ENCODE measurements at places on chromosomes 1 and 21.

DNA sequence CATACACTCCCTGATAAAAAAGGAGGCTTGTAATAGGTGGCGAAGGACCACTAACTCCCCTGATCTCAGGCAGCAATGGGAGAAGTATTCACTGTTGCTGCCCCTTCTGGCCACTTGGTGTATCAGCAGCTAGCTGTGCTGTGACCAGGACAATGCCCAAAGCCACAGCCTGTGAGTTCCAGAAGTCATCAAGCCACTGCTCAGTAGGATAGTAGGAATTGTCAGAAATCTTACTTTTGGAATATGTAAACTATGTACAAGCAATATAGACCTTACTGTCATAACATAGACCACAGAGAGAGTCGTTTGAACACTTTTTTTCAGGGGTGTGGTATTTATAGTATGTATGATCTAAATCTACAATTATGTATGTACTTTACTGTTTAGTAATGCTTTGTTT, 248.3 kb upstream of the CAMK1G start:
- peak; percentile 13 for DNase-seq

DNA sequence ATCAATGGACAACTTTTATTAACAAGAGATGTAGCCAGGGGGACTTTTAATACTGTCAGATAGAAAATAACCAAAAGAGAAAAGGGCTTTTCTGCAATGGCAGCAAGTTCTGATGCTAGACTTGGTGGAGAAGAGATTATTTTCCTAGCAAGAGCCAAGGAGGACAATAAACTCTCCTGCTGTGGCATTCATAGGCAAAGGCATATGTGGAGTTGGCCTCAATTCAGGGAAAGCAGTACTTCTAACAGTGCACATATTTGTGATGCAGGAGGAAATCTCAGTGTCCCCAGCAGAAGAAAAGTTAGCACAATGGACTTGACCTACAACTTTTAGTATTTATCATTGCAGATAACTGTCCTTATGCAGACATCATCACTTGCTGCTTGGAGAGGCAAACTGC, 75.1 kb upstream of the GRIK1 start:
- no peak for DNase-seq

DNA sequence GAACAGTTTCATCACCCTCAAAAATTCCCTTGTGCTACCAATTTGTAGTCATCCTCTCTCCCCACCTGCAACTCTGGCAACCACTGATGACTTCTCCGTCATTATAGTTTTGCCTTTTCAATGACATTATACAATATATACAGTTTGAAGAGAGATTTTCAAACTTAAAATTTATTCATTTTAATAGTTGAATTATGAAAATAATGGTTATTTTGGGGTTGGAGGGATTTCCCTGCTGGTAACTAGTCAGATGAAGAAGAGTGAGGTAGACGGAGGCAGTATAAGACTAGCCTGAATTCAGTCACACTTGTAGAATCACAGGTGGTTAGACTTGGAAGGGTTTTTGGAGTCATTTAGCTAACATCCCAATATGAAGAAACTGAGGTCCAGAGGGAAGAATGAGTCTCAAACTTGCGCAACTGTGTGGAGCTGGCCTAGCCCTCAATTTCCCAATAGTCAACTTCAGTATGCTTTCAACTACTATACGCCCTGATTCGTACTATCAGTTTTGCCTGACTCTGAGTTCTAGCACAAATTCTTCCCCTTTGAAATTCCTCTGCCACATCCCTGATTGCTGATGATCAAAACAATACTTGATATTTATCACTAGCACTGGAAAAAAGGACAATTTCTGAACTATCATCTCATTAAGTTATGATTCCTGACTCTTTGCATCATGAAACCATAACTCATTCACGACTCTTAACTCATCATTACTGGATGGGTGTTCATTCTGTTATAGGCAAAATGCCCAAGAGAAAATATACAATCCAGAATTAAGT, 54.2 kb downstream of the VANGL2 start:
- DNase-seq: no peak

GRCh38 chr1:31579374-31579773, 3.1 kb downstream of the TINAGL1 start:
- no peak for DNase-seq

- DNase-seq: no peak
Observed at GRCh38 chr1:10556430-10557005, 81.8 kb downstream of the PEX14 start.

GRCh38 chr1:12035312-12035711, 16.0 kb downstream of the MIIP start:
- DNase-seq: no peak

- DNase-seq: no peak
Observed at GRCh38 chr21:34885626-34886239, 163.4 kb downstream of the RUNX1 start.

DNA sequence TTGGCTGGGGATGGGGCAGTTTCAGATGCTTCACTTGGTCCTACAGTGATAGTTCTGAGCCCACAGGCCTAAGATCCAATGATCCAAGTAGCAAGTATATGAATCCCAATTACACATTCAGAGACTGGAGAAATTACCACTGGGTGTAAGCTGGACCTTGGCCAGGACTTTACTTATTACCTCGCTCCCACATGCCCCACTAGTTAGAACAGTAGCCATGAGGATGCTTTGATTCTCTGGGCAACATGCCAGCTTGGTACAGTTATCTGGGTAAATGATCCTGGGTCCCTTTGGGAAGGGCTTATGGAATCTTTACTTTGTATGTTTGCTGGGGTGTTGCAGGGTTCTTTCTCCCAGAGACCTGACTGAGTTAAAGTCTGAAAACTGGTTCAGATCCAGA, 5.0 kb upstream of the FCAMR start:
- peak; percentile 79 for DNase-seq

GRCh38 chr1:113040041-113040440, 33.0 kb upstream of the LRIG2 start:
- no peak for DNase-seq

GRCh38 chr1:83109692-83110091, 889.2 kb downstream of the TTLL7 start:
- DNase-seq: no peak

DNA sequence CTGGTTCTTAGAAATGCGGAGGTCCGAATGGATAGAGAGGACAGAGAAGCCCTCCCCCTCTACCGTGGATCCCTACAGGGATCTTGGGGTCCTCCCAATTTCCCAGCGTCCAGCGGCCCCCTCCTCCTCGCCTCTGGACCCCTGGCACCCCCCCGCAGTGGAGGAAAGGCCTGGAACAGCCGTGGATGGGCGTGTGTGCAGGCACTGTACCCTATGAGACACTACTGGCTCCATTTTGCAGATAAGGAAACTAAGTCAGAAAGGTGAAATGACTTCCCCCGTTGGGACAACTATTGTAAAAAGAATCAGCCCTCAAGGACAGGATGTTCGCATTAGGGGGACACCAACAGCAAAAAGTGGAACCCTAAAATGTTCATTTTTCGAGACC, 931 bp upstream of the CLSTN1 start:
- no peak for DNase-seq

- no peak for DNase-seq
Observed at GRCh38 chr1:68294367-68295066, 62.2 kb upstream of the WLS start.

GRCh38 chr1:58047265-58047858, 499.2 kb downstream of the OMA1 start:
- DNase-seq: no peak

- no peak for DNase-seq
Observed at GRCh38 chr1:195394567-195394966, 1213.7 kb downstream of the KCNT2 start.

GRCh38 chr1:59898927-59899326, 27.6 kb downstream of the CYP2J2 start:
- no peak for DNase-seq

DNA sequence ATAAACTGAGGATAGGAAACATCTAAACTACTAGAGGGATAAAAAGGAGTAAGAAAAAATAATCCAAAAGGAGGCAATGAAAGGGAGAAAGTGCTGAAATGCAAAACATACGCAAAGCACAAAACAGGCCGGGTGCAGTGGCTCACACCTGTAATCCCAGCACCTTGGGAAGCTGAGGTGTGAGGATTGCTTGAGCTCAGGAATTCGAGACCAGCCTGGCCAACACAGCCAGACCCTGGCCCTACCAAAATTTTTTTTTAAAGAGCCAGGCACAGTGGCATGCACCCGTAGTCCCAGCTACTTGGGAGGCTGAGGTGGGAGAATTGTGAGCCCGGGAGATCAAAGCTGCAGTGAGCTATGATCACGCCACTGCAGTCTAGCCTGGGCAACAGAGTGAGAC, 10.5 kb downstream of the SPOCD1 start:
- DNase-seq: no peak

- DNase-seq: no peak
Observed at GRCh38 chr1:50378770-50379169, 44.5 kb downstream of the DMRTA2 start.

- DNase-seq: peak; percentile 54
Observed at GRCh38 chr1:107142140-107142542, 1.3 kb downstream of the NTNG1 start.

DNA sequence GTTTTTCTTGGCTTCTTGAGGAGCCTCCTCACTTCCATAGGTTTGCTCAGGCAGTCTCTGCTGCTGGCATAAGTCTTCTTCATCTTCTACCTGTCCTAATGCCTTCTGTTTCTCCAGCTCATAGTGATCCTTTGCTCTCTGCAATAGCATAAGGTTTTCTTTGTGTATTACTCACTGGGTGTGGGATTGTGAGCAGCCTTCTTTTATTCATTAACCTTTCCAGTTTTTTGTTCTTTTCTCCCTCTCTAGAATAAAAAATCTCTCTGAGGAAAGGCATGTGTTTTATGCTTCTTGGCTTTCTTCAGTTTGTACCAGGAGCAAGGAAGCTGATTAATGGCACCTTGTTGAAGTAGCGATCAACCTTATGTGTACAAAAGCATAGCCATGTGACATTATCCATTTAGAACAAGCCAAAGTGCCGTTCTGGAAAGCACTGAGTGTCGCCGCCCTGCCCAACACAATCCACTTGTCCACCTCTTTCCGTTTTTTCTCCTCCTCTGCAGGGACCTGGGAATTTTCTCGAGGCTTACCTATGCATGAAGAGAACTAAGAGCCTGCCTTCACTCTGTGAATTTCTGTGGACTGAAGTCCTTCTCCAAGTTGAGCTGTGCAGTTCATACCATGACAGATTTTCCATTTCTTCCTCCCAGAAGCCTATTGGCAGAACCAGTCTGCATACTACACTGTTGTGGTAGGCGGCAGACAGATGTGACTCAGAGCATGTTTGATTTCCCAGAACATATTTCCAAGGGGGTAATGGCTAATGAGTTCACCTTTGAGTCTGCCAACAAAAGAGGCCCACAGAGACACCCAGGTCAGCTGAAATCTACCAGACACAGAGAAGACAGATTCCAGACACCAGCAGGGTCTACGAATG, 39.0 kb downstream of the DPT start:
- no peak for DNase-seq

- DNase-seq: no peak
Observed at GRCh38 chr1:89260042-89260441, 12.6 kb downstream of the GBP5 start.

DNA sequence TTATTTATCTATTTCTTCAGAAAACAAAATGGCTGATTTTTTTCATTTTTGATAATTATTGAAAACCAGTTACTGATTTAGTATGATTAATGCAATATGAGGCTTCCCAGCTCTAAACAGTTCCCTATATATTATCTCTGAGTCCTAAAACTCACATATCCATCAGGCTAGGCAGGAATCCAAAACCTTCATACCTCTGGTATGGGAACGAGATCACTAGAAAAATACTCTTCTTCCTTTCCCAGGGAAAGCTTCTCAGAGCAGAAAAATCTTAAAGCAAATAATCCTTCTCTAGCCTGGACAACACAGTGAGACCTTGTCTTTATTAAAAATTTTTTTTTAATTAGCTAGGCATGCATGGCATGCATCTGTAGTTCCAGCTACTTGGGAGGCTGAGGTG, 42.5 kb downstream of the KDM5B start:
- DNase-seq: no peak

DNA sequence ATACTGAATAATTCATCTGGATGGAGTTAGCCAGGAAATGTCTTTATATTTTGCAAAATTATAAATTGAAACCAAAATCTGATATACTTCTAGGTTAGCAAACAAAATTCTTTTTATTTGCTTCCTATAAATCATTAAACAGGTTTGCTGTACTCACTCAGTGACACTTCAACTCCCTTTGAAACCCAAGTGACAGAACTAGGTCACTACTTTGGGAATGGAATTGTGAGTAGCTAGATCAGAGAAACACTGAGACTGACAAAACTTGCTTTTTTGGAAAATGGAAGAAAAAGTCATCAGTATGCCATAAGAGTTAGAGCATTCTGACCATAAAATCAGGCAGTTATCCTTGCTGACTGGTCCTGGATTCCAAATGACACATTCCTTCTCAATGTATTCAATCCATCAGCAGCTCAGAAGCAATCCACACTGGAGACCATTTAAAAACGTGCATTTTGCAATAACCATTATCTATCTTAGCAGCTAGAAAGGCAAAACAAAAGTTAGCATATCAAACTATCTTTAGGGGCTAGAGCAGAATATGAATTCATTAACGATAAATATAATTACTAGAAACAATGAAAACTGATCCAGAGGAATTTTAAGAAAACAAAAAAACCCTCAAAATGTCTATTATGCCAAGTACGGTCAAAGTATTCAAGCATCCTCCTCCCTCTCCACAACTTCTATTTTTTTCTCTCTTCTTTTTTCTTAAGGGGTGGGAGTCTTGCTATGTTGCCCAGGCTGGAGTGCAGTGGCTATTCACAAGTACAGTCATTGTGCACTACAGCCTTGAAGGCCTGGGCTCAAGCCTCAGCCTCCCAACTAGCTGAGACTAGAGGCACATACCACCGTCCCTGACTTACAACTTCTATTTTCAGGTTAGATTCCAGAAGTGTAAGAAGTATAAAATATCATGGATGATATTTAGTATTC, 60.1 kb downstream of the HNRNPR start:
- no peak for DNase-seq

GRCh38 chr1:206812471-206812870, 40.2 kb upstream of the IL10 start:
- no peak for DNase-seq

DNA sequence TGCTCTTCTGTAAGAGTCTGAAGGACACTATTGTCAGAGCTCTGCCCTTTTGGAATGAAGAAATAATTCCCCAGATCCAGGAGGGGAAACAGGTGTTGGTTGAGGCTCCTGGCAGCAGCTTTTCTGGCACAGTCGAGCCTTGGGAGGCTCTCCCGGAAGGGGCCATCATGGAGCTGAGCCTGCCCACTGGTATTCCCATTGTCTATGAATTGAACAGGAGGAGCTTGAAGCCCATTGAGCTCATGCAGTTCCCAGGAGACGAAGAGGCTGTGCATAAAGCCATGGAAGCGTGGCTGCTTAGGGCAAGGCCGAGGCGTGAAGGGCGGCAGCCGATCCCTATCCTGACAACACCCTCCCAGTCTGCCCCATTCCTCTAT, 26.6 kb downstream of the UBE4B start:
- no peak for DNase-seq

GRCh38 chr1:152743371-152744145, 14.3 kb upstream of the KPRP start:
- no peak for DNase-seq

GRCh38 chr1:241615043-241615974, 24.9 kb downstream of the CHML start:
- DNase-seq: no peak
